ENCODE measurements at places on chromosomes 12 and 14. TPM values are rescaled to one million over a fixed set of nuclear protein-coding genes. Genes with fewer than 3 reads are reported as not detected.

GRCh38 chr14:73630009-73630780 lies 14.6 kb upstream of the DNAL1 start:
- DNase-seq: no peak
- H3K4me1 ChIP-seq: peaks cover 11% of the 10 kb centered on the region
- no peaks in the 10 kb centered on the region for H3K36me3 ChIP-seq
- no peak overlapping the region for H3K4me3 ChIP-seq
- H3K27ac ChIP-seq: no peak overlapping the region

DNA sequence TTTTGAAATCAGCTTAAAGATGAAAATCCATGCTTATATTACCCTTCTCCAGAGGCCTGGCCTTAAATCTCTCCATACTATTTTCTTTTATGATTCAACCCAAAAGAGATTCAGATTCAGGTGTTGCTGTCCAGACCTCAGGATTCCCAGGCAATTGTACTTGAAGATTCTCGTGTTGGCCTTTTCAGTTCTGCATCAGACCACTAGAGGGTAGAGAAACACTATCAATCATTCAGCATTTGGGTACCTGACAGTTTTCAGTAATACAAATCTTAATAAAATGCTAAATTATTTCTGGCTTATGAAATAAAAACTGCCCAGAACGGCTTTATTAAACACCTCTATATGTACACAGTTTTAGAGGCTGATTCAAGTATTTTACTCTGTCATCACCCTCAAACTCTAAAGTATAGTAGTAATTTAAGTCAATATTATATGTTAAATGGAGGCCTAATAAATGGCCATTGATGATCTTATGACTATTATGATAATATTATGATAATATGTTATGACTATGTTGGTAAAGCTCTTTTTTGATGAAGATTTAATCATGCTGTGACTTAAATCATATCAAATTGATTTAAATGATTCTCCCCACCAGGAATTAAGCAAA lies 301.1 kb downstream of the DUSP6 start:
- H3K27ac ChIP-seq: no peak overlapping the region
- no peaks in the 10 kb centered on the region for H3K4me1 ChIP-seq
- no peak overlapping the region for H3K4me3 ChIP-seq
- no peaks in the 10 kb centered on the region for H3K36me3 ChIP-seq

DNA sequence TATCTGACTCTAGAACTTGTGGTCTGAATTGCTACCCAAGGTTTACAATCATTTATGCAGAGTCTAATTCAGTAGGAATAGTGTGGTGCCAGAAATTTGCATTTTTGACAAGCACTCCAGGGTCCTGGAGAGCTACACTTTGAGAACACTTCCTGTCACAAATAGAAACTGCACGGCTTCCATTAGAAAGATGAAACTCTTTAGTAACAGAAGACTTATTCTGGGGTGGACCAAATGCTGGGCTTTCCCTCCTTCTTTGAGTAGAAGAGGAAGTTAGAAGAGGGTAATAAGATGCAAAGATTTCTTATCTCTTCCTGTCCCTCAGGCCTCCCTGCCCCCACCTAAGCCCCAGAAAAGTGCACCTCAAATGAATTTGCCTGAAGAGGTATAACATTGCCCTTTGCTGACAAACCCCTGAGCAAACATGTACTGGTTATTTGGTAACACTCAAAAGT lies 28.4 kb downstream of the DGLUCY start:
- no peak overlapping the region for H3K27ac ChIP-seq
- no peaks in the 10 kb centered on the region for H3K36me3 ChIP-seq
- H3K27me3 ChIP-seq: no peaks in the 10 kb centered on the region
- peaks cover 77% of the 10 kb centered on the region for H3K4me1 ChIP-seq

DNA sequence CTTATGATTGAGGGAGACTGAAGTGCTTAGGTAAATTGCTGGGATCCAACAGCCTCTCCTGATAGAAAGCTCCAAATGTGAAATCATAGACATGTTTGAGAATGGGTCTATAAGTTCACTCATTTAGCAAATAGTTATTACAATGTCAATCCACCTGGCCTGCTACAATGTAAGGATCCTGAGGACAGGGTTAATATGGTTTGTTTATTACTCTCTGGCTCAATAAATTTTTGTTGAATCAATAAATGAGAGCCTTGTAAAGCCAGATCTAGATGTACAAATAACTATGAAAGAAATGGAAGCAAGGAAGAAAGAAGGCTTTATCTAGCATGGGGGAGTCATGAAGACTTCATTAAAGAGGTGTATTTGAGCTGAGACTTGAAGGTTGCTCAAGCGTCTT lies 165.6 kb upstream of the IGF1 start:
- no peak overlapping the region for H3K27ac ChIP-seq
- no peak overlapping the region for H3K4me3 ChIP-seq
- no peaks in the 10 kb centered on the region for H3K27me3 ChIP-seq
- no peak for DNase-seq
- no peaks in the 10 kb centered on the region for H3K4me1 ChIP-seq

GRCh38 chr14:95432144-95433093 lies 84.0 kb downstream of the SYNE3 start:
- no peak overlapping the region for H3K27ac ChIP-seq
- no peaks in the 10 kb centered on the region for H3K27me3 ChIP-seq
- H3K4me3 ChIP-seq: no peak overlapping the region
- DNase-seq: peak; percentile 60
- peaks cover 61% of the 10 kb centered on the region for H3K36me3 ChIP-seq

DNA sequence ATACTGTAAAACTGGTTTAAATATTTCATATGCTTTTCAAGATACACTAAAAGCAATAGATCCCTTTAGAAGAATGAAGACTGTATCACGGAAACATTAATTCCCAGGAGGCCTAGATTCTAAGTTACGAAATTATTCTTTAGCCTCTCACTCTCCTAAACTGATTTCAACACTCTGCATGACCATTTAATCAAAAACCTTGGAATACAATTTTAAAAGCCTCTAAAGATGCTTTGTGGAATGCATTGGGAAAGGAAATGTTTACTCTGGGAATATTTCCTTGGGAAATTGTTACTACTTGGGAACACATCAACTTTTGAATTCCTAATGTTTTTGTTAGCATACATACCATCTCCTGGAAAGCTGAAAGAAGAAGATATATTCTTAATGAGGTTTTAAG lies 255.7 kb upstream of the FAR2 start:
- H3K27me3 ChIP-seq: no peaks in the 10 kb centered on the region
- DNase-seq: no peak
- H3K36me3 ChIP-seq: no peaks in the 10 kb centered on the region
- H3K4me3 ChIP-seq: no peak overlapping the region
- H3K27ac ChIP-seq: peak overlapping the region; percentile 8
- H3K4me1 ChIP-seq: no peaks in the 10 kb centered on the region

DNA sequence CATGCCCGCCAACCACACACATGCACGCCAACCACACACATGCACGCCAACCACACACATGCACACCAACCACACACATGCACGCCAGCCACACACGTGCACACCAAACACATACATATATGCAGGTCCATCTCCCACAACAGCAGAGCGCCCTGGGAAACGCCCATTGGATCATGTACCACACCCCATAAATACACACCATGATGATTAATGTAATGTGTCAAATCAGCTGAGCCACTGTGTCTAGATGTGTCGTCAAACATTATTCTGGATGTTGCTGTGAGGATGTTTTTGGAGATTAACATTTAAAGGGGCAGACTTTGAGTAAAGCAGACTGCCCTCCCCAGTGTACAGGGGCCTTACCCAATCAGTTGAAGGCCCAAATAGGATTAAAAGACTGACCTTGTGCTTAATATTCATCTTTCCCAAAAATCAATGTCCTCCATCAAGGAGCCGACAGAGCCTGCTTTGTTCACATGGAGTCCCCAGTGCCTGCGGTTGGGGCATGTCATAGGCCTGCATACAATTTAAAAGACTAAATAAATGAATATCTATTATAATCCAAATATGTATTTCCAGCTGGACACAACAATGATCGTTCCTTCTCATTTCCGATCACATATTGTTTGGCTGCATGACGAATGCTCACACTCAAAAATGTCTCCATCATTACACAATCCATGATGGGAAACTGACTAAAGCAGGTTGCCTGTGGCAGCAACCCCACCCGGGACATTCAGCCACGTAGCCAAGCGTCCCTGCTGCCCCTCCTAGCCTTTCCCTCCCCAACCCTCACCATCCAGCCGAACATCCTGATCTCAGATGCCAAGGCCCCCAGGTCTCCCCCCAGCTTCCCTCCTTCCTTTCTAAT lies 23.2 kb upstream of the BDKRB2 start:
- DNase-seq: no peak
- H3K27me3 ChIP-seq: no peaks in the 10 kb centered on the region
- H3K4me1 ChIP-seq: peaks cover 18% of the 10 kb centered on the region
- H3K27ac ChIP-seq: no peak overlapping the region
- no peak overlapping the region for H3K4me3 ChIP-seq

SLC7A7 gene
- 2.3 TPM for polyA plus RNA-seq

ANKRD33 gene
- not detected for polyA plus RNA-seq

SMIM41 gene
- polyA plus RNA-seq: 0.29 TPM

DTX1 gene
- polyA plus RNA-seq: 1.1 TPM
